Left ventricle myocardium superior (tissue), 1 donor: ENCODE measurements at places on chromosomes 5 and 9. TPM values are rescaled to one million over a fixed set of nuclear protein-coding genes. Genes with fewer than 3 reads are reported as not detected.

DNA sequence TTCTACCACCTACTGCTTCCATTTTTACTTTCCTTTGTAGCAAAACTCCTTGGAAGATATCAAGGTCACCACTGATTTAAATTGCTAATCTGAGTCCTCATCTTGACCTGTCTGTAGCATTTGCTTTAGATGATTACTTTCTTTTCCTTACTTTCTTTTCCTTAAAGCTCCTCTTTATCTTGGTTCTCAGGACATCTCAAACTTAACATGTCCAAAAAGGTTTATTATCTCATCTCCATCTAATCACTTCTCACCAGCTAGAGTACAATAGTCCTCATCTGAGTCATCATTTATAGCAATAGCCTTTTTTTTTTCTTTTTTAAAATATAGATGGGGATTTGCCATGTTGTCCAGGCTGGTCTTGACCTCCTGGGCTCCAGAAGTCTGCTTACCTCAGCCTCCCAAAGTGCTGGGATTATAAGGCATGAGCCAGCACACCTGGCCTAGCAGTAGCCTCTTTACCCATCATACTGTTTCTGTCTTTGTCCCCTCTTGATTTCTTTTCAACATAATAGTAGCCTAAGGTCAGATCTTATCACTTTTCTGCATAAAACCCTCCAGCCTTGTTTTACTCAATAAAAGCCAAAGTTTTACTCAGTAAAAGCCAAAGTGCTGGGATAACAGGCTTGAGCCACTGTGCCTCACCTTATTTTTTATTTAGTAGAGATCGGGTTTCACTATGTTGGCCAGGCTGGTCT is 32.9 kb upstream of the GPR21 start:
- no peak for DNase-seq

GRCh38 chr5:115295777-115296123 is 704 bp downstream of the CCDC112 start:
- DNase-seq, result no peak

DNA sequence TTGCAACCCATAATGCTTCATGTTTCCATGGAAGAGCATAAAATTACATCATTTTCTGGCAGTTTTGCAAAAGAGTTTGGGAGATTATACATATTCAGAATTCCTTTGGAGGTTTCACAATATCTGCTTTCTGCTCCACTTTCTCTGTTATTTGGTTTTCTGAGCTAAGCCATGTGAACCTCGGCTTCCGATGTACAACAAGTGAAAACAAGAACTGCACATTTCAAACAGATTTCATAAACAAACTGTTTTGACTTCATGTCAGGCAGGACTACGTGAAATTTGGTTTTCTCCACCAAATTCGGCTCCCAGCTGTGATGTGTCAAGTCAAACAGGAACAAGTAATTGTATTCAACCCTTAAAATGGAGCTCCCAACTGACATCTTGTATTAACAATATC is 609.8 kb downstream of the IRX1 start:
- no peak for DNase-seq

DNA sequence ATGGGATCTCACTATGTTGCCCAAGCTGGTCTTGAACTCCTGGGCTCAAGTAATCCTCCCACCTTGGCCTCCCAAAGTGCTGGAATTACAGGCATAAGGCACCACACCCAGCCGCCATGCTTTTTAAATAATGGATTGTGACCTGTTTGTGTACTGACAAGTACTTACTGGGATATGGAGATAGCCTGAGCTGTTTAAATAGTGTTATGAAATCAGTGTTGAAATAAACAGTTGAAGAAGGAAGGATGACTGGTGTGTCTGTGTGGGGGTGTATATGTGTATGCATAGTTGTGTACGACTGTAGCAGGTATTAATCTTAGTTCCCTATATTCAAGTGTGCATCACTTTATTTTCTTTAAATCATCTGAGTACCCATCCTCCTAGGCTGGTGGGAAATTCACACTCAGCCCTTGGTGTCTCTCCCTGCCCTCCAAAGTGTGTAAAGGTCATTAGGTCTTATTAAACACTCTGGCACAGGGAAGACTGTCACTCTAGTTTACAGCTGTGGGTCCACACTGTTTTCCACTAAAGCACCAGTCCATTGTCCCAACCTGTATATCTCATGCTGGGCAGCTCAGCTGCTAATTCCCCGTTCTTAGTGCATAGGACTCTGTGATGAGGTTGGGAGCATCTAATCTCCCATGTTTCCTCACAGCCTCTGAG is 91.0 kb downstream of the SNX18 start:
- DNase-seq, result no peak

DNA sequence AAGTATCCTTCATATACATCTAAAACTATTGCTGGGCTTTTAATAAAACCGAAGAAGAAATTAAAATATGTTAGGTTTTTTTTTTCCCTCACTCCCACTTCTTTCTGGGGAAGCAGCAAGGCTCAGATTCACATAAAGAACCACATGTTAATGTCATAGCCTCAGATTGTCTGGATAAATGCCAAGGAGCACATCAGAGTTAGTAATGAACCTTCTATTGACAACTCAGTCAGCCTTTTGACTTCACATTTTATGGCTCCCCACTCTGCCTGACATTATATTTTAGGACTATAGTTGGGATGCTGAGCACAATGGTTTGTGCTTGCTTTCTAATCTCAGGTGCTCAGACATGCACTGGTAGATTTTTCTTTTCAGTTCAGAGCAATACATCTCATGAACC is 21.8 kb downstream of the DMAC1 start:
- DNase-seq, result no peak

DNA sequence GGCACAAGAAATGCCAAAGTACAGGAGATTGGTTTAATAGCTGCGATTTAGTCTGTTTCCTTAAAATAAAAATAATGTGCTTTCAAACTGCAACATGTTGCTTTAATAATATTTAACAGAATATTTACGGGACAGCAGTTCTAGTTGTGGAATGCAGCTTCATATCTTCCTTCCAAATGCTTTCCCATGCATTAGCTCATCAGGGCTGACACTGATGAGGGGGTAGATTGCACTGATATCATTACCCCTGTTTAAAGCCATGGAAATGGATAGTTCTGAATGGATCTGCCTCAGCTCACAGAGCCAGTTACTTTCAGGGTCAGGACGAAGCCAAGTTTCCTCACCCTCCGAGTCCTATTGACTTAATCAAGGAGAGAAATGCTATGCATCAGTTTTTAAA is 93.2 kb upstream of the OSMR start:
- no peak for DNase-seq

DNA sequence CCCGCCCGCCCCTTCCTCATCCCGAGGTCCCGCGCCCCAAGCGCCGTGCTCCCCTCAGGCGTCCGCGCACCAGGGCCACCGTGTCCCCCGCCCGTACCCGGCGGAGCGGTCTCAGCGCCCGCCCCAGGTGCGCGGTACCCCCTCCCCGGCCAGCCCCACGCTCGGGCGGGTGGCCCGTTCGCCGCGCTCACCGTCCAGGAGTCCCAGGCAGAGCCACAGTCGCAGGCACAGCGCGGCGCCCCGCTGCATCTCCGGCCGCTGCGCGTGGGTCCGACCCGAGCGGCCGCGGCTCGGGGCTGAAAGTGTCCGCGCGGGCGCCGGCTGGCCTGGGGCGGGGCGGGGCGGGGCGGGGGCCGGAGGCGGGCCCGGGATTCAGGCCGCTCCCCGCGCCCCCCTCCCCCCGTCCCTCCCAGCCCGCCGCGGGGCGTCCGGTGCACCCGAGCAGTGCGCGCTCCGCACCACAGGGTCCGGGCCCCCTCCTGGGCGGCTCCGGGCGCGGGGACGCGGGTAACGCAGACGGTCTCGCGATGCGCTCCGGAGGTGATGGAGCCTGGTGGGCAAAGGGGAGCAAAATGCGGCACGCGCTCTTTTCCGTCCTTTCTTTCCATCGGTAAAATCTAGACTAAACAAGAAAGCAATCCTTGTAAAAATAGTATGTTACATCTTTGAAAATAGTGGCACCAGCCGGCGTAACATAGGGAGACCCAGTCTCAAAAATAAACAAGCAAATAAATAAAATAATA is at the start of gene FLT4:
Gene FLT4 (minus strand): TSS at position 304 of the 743 bp plus-strand sequence. CDS start 55 bp downstream, at position 249.
- DNase-seq, result peak; percentile 31

GRCh38 chr9:7368410-7369292 is 430.9 kb downstream of the DMAC1 start:
- no peak for DNase-seq

The PBX3 gene
- 50.4 TPM for total RNA-seq

The ANKRD18A gene
- 1.4 TPM for total RNA-seq

The PCDHB12 gene
- 1.3 TPM for total RNA-seq

The HMMR gene
- 0.72 TPM for total RNA-seq

The UBTD2 gene
- total RNA-seq, result 8.7 TPM

The ITGA2 gene
- 0.69 TPM for total RNA-seq
